G401 (cell line): ENCODE measurements at places on chromosomes 4 and X. TPM values are rescaled to one million over a fixed set of nuclear protein-coding genes. Genes with fewer than 3 reads are reported as not detected.

Gene PAGE1
- total RNA-seq = not detected in 2 replicates

Gene GUCY1B1
- total RNA-seq = 34.4 and 37.3 TPM in 2 replicates

Gene PPARGC1A
- not detected in 2 replicates for total RNA-seq

GRCh38 chr4:74504212-74504611, 59.3 kb downstream of the AREG start:
- no peak for DNase-seq

GRCh38 chr4:150849016-150849415, 166.1 kb downstream of the LRBA start:
- no peak for DNase-seq
